Urothelium cell line (cell line): ENCODE measurements at places on chromosomes 3 and 15.

DNA sequence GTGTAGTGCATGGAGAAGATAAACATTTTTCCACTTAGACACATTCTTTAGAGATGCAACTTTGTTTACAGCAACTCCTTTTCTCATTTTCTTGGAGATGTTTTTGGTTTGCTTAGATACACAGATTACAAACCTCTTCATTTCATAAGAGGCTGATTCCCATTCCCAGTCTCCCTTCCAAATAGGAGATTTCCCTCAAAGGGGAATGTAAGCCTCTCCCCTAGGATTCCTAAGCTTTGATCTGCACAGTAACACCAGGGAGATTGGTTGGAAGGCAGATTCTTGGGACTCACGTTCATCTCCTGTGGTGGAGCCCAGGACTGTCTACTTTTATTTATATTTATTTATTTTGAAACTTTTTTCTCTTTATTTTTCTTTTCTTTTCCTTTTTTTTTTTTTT lies 63.2 kb downstream of the MCTP2 start:
- DNase-seq = no peak

- DNase-seq = no peak
Measured at GRCh38 chr15:86802244-86802643, 722.6 kb downstream of the AGBL1 start.

DNA sequence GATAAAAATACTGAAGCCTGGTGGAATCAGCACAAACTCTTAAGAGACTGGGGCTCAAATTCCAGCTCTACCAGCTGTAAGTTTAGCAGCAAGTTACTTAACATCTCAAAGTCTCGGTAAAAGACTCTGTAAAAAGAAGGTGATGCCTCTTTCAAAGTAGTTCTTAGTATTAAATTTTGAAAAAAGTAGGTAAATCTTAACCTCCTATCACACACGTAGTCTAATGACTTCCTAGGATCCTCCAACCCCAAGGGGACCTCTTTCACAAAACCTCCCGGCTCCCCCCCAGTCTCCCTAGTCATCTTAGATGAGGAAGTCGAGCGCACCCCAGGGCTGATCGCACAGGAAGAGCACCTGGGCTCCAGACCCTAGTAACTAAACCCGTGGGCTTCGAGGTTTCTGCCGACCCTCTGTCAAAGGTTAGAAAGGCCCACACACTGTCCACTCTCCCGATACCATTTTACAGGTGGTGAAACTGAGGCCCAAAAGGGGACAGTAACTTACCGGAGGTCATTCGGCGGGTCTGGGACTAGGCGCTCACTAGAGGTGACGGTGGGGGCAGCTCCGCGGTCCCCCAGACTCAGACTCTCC lies 427 bp downstream of the MBD4 start:
- peak; percentile 31 for DNase-seq

- DNase-seq = no peak
Measured at GRCh38 chr15:64987136-64987535, 2.6 kb downstream of the SPG21 start.

DNA sequence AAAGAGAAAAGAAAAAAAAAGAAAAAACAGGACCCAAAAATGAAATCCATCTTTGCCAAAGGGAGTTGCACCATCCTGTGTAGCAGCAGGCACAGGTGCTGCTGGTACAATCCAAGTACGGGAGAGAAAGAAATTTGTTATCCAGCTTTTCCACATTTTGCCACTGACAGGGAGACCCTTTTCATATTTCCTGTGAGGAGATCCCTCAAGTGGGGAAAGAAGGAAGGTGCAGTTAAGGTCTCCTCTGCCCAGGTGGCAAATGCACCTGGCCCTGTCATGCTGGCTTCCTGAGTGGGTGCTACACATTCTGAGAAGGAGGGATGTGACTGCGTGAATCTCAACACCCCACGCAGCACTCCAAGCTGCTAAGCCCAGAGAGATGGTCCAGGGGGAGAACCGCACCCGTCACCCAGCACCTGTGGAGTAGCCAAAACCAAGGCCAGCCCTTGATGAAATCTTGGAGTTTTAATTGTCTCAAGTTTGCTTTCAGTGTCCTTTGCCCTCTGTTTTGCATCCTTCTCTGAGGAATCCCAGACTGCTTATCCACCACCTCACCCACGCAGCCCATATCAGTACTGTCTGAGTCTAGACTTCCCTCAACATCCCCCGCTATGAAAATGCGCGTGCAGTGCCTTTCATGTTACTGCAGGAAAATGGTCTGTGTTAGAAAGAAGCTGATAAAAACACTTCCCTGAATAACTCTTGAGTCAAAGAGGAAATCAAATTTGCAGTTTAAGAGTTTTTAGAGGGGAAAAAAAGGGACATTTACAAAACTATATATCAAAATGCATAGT lies 141.9 kb upstream of the THBS1 start:
- no peak for DNase-seq

- DNase-seq = no peak
Measured at GRCh38 chr3:103803787-103804186, 1369.0 kb downstream of the ZPLD1 start.

GRCh38 chr3:37949866-37950265 lies 40.7 kb upstream of the VILL start:
- DNase-seq = no peak

- peak; percentile 55 for DNase-seq
Measured at GRCh38 chr3:177777699-177778098, 580.4 kb upstream of the TBL1XR1 start.

- peak; percentile 76 for DNase-seq
Measured at GRCh38 chr15:89419370-89419984, 76.9 kb downstream of the RHCG start.

GRCh38 chr15:62624547-62625378 lies 417.8 kb upstream of the TPM1 start:
- no peak for DNase-seq

DNA sequence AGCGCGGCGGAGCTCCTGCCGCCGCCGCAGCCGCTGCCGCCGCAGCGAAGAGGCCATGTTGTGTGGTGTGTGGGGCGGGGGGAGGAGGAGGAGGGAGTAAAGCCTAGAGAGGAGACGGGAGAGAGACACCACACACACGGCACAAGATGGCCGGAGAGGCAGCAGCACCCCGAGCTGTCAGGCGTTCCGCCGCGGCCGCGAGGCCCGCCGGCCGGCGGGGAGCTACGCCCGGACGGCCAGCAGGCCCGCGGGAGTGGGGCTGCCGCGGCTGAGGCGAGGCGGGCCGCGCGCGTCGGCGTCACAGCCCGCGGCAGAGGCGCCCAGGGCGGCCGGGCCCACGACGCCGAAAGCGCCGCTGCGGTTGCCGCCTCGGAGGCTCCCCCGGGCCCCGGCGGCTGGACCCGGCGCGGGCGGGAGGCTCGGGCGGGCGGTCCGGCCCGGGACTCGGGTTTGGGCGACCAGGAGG lies 17.4 kb upstream of the CHD2 start:
- DNase-seq = no peak

DNA sequence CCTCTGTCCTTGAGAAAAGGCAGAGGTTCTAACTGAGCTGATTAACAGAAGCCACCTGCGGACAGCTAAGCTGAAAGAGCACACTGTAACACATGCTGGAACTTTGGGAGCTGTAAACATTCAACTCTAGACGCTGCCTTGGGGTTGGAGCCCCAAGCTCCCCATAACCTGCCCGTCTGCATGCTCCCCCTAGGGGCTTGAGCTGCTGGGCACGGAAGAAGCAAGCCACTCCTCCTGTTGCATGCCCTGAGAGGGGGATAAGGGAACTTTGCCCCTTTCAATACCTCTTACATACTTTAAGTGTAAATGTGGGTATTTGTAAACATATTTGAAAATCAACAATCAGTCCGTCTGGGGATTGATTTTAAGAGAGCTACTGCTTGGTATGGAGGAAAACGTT lies 188.4 kb downstream of the ADAMTSL3 start:
- no peak for DNase-seq

GRCh38 chr3:98901392-98902350 lies at the start of gene DCBLD2:
Gene DCBLD2 (minus strand): TSS chr3:98901695. CDS start chr3:98901326, 369 bp downstream.
- DNase-seq = peak; percentile 99

DNA sequence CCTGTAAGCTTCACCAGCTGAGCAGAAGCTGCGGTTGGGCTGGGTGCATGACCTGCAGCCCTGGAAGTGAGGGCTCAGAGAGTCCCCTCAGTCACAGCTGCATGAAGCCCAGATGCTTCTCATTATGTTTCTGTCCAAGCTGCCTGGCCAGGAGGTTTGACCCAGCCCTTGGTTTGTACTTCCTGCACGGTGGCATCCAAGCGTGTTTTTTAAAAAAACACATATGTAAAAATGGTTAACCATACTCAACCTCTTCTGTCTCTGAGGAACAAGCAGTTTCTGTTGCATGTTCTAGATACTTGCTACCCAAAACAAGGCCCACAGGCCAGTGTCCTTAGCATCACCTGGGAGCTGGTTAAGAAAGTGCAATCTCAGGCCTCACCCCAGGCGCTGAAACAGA lies 76.0 kb upstream of the ATP10A start:
- no peak for DNase-seq

GRCh38 chr3:77362936-77363335 lies 323.0 kb downstream of the ROBO2 start:
- DNase-seq = no peak

GRCh38 chr3:20604659-20605058 lies 418.7 kb upstream of the SGO1 start:
- no peak for DNase-seq

GRCh38 chr15:56617628-56618027 lies 115.7 kb downstream of the ZNF280D start:
- no peak for DNase-seq
